ENCODE measurements at places on chromosomes 16 and 17.

DNA sequence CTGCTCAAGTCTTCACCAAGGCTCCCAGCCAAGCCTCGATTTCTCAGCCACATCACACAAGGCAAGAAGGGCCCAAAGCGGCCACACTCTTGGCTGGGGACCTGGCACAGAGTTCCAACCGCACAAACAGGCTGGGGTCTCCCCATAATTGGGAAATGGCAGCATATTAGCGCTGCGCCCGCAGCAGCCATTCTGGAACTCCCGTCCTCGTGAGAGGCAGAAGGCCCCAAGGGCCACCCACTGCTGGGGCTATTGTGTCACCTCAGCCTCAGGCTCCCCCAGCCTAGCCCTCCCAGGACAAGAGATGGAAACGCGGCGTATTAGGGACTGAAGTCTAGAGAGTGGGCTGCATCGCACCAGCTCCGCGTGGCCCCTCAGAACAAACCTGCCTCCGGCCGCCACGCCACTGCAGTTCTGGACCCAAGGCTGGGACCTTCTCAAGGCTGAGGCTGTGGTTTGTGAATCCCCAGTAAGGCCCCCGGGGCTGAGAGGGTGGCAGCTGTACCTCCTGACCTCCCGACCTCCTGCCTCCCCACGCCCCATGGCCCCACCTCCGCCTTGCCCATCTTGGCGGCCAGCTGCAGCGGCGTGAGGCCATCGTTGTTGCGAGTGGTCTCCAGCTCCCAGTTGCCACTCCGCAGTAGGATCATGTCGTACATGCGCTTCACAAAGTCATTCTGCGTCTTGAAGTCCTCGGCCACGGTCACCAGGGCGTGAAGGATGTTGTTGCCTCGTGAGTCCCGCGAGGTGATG is 25.3 kb downstream of the TRPV3 start:
- DNase-seq = no peak

- no peak for DNase-seq
Observed at GRCh38 chr16:11101695-11102522, 154.1 kb downstream of the SOCS1 start.

DNA sequence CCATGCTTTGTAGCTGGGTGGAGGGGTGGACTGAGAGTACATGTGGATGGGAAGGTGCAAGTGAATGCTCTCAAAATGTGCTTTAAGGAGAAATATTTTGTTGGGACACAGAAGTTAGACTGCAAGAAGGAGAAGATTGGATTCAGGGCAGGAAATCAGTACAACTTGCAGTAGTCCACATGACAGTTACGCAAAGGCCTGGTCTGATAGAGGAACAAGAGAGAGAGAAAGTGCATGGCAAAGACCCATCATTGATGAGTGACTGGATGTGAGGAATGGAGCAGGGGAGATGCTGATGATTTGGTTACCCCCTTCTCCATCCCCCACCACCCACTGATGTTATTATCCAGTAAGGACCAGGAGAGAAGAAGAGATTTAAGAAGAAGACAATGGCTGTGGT is 472.8 kb downstream of the MAF start:
- no peak for DNase-seq

GRCh38 chr17:2716649-2717048 is 5.1 kb upstream of the CLUH start:
- no peak for DNase-seq

Data from stimulated activated CD4-positive, alpha-beta T cell treated with anti-CD3 and anti-CD28 coated beads, TNF-alpha, amount 100 ng/mL, for 1 hour (primary cell).